Suppressor macrophage treated with lipopolysaccharide for 4 hours (primary cell): ENCODE measurements at places on chromosomes 7 and 10.
A peak's percentile ranks its signal among the peaks of the same experiment; 100 is the strongest.

DNA sequence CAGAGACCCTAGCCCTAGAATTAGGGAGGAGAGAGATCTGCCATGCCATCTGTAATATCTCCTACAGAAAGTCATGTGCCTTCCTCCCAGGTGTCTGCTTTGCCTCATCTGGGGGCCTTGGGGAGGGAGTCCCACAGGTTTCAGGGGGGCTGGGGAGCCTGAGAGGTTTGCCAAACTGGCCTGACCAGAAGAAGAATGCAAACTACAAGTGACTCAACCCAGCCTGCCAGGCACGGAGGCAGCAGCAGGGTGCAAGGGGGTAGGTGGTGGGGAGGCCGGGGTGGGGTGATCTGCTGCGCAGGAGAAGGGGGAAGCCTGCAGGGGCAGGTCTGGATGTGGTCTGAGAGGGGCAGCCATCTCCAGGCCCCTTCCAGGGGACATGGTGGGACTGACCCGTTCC, 9.6 kb upstream of the TRIM8 start:
- DNase-seq = no peak

DNA sequence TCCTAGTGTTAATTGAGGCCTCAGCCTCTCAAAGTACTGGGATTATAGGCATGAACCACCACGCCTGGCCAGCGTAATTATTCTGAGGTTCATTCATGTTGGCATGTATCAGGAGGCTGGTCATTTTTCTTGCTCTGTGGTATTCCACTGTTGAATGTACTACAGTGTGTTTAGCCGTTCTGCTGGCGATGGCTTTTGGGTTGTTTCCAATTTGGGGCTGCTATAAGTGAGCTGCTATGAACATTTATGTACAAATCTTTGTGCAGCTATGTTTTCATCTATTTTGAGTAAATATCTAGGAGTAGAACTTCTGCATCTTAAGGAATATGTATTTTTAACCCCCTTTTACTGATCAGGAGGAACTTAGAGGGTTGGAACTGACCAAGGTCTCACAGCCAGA, 145.8 kb downstream of the AUTS2 start:
- no peak for DNase-seq

- no peak for DNase-seq
Observed at GRCh38 chr7:21550821-21551531, 8.1 kb downstream of the DNAH11 start.

- peak; percentile 95 for DNase-seq
Observed at GRCh38 chr10:112852306-112852705, 97.7 kb upstream of the TCF7L2 start.

- peak; percentile 58 for DNase-seq
Observed at GRCh38 chr7:2941216-2941859, 97.2 kb upstream of the GNA12 start.

- DNase-seq = no peak
Observed at GRCh38 chr7:132565441-132565840, 10.8 kb downstream of the PLXNA4 start.

GRCh38 chr7:98559958-98560357, 57.1 kb upstream of the NPTX2 start:
- no peak for DNase-seq

DNA sequence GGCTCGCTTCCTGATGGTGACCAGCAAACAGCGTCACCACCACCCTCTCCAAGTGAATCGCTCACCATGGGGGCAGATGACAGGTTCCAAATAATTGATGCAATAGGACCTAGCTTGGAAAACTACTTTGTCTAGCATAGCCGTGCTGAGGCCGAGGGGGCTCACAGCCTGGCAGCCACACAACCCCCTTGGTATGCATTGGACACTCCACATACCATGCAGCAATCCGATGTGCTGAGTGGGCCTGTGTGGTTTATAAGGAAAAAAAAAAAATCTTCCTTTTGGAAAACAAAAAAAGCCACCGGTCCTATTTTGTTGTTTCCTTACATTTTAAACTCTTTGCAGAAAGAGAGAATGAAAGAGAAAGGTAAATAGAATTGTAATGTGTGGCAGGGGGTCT, 15.1 kb downstream of the GATA3 start:
- no peak for DNase-seq

DNA sequence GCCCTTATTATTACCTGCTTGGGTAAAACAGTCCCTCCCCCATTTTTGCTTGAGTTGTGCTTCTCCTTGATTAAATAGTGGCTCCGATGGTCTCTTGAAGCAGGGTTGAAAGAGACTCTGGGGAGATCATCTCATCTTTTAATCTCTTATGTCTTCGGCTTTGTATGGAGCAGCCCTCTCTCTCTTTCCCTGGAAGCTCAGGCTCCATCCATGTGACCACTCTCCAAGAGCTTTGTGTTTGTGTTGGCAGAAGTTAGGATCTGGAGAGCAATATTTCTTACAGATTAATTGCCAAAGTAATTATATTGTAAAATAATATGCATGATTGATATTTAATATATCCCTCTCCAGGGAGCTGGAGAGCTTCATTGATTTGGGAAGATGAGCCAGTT, 76.9 kb downstream of the LRRC4 start:
- no peak for DNase-seq

GRCh38 chr10:90031776-90032175, 330.4 kb downstream of the KIF20B start:
- DNase-seq = no peak

GRCh38 chr10:132423966-132424861, 27.2 kb downstream of the PWWP2B start:
- no peak for DNase-seq

- no peak for DNase-seq
Observed at GRCh38 chr10:14415676-14416307, 85.1 kb upstream of the FRMD4A start.

DNA sequence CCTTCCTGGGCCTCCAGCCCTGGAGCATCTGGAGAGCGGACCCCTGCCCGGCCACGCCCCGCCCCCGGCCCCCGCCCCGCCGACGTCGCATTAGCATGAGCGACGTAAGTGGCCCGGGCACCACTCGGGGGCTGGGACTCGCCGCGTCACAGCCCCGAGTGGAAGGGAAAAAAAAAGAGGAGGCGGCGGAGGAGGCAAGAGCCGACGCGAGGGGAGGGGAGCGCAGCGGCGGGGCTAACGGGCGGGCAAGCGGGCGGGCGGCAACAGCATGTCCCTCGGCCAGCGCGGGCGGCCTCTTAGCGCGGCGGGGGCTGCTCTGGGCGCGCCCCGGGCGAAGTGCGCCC, at the start of gene SLC18A3:
Gene SLC18A3 (plus strand): TSS at position 197 of the 344 bp plus-strand sequence. CDS start 431 bp downstream, outside the sequence.
- DNase-seq = no peak
